ENCODE measurements at places on chromosomes 16 and 17.

DNA sequence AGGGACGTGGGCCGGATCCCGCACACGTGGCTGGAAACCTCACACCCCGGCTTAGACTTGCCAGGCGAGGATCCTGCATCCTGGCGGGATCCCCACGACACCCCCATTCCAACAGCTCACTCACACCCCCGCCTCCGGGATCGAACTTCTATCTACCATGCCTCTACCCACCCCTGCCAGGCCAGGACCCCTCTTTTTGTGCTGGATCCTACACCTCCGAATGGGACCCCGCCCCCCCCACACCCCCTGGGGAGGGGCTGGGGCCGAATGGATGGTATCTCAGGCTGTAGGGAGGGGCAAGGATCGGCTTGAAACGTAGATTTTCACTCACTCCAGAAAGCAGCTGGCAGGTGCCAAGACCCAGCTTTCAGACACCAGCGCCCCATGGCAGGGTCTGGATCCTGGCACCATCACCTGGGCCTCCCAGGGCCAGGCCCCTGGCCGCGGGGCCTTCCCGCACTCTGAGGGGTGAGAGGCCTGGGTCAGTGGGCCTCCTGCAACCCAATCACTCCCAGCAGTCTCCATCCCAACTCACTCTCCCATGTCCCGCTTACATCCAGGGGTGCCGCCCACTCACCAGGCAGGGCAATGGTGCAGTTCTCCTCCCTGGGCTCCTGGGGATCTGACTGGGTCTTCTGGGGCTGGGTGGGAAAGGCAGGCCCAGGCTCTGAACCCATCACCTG lies 6.7 kb downstream of the PRSS36 start:
- no peak for DNase-seq

GRCh38 chr17:42691021-42691545 lies 8.8 kb downstream of the CNTNAP1 start:
- no peak for DNase-seq

- DNase-seq: peak; percentile 82
Measured at GRCh38 chr16:28210979-28211588, 681 bp downstream of the XPO6 start.

DNA sequence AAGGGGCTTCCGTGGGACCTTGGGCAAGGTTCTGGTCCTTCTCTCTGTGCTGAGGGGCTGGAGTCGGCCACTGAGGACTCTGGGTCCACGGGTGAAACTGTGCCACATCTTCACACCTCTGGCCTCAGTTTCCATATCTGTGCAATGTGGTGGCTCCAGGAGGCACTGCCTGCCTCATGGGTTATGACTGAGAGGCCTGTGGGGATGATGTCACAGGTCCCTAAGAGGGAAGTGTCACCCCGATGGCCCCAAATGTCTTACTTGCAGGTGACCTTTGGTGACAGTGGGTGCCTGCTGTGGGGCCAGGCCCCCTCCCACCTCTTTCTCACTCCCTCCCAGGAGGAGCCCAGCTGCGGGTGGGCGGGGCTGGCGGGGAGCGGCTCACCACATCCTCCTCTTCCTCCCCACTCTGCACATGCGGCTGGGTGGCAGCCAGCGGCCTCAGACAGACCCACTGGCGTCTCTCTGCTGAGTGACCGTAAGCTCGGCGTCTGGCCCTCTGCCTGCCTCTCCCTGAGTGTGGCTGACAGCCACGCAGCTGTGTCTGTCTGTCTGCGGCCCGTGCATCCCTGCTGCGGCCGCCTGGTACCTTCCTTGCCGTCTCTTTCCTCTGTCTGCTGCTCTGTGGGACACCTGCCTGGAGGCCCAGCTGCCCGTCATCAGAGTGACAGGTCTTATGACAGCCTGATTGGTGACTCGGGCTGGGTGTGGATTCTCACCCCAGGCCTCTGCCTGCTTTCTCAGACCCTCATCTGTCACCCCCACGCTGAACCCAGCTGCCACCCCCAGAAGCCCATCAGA lies at the start of gene IL21R:
Gene IL21R, plus strand, starts transcription at position 407 of the 801 bp plus-strand sequence. CDS start 27,898 bp downstream, outside the sequence.
- peak; percentile 54 for DNase-seq

DNA sequence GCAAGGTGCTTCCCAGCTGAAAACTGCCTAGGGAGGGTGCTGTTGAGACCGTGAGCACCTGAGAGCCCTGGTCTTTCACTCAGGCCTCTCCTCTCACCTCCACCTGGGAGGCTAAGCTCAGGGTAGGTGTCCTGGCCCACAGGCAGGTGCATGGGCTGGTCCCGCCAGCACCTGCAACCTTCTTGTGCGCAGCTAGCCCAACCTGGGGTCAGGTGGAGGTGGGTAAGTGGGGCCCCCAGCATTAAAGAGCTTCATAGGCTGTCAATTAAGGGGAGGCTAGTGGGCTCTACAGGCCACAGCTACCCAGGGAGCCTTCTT lies 8.7 kb downstream of the ADCY7 start:
- DNase-seq: no peak

- DNase-seq: no peak
Measured at GRCh38 chr16:88390735-88391134, 8.0 kb downstream of the ZNF469 start.

- no peak for DNase-seq
Measured at GRCh38 chr17:77580531-77581270, 377.8 kb upstream of the TNRC6C start.

DNA sequence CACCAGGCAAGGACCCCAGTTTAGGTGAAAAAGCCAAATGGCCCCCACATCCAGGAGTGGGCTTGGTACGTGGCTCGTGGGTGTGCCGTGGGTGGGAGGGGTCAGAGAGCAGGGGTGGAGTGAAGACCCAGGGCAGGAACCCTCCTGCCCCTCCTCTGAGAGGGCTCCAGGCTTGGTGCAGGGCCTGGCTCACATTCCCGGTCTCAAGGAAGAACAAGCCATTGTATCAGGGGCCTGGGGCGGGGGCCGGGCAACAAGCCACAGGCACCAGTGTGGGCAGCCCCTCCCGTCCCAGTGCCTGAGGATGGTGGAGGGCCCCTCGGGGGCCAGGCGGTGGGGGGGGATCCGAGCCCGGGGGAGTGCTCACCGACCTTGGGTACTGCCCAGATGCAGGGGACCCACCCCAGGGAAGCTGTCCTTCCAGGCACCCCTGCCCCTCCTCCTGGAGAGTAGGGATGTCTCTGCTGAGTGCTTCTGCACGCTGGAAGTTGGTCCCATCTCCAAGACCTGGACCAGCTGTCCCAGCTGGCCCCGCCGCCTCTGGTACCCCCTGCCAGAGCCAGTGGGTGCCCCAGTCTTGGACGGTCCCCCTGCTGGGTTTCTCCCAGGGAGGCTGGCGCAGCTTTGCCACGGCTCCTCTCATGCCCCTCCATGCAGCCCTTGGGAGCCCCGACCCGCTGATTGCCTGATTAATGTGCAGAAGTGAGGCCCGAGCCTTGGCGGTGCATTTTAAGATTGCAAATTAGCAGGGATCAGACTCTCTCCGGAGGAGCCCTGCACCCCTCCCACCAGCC lies 83.7 kb downstream of the RTN4RL1 start:
- no peak for DNase-seq

GRCh38 chr17:64147110-64148016 lies 17.4 kb upstream of the ERN1 start:
- DNase-seq: peak; percentile 55

- DNase-seq: no peak
Measured at GRCh38 chr17:42184713-42185620, at the start of gene HCRT. Gene HCRT, minus strand, starts transcription at chr17:42185452. Its CDS starts 87 bp downstream, at chr17:42185365.

DNA sequence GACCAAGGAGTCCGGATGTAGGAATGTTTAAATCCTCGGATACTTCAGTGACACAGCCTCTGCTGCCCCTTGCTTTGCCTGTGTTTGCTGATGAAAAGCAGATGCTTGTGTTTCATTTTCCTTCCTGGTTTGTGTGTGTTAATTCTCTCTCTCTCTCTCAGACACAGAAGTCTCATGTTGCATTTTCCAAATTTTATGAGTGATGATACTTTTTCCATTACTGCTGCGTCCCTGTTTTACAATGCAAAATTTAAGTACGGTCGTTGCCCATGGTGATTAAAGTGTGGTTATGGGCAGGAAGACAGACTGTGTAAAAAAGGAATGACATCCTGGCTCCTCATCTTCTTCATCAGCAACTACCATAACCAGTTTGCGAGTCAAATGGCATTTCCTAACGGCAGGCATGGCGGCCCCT lies 5.7 kb downstream of the RMI2 start:
- no peak for DNase-seq

DNA sequence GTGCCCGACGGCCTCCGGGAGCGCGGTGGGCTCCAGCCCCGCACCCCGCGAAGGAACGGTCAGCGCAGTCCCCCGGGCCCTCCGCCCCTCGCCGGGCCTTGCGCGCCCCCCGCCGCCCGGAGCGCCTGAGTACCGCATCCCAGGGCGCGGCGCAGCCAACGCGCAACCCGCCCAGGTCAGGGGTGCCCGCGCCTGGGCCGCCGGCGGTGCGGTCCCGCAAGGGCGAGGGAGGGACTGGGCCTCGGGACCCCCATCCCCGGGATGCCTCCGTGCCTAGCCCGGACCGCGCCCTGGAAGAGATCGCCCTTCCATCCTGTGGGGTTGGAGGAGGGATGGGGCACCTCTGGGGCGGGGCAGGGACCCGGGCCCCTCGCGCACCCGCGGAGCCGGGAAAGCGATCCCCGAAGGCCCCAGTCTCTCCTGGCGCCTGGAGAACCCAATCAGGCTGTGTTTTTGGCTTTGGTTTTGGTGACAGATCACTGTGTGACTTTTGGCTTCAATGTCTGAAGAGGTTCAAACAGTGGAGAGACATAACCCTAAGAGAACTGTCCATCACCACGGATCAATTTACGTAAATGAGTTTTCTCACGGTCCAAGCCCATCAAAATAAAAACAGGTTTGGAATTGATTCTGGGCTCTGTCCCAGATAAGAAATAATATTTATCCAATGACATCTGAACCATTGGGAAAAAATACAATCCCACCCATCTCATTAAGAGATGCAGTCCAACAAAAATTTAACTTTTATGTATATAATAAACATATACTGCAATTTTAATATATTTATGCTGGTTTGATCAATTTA lies 17.8 kb downstream of the ENPP7 start:
- no peak for DNase-seq

DNA sequence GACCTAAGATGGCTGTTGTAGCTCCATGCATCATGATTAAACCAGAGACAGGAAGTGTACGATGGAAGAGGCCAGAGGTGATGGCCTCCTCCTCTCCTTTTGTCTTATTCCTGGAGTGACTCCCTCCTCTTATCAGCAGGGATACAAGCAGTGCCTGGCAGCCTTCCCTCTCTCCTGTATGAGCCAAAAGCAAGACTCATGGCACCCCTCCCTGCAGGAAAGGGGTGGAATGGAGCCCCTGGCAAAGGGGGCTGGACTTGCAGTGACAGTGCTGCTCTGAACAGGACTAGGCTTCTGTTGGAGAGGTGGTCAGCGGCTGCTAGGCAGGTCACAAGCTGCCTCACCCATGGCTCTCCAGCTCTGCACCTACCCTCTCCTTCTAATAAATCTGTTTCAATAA lies 8.4 kb downstream of the TXNL4B start:
- no peak for DNase-seq

DNA sequence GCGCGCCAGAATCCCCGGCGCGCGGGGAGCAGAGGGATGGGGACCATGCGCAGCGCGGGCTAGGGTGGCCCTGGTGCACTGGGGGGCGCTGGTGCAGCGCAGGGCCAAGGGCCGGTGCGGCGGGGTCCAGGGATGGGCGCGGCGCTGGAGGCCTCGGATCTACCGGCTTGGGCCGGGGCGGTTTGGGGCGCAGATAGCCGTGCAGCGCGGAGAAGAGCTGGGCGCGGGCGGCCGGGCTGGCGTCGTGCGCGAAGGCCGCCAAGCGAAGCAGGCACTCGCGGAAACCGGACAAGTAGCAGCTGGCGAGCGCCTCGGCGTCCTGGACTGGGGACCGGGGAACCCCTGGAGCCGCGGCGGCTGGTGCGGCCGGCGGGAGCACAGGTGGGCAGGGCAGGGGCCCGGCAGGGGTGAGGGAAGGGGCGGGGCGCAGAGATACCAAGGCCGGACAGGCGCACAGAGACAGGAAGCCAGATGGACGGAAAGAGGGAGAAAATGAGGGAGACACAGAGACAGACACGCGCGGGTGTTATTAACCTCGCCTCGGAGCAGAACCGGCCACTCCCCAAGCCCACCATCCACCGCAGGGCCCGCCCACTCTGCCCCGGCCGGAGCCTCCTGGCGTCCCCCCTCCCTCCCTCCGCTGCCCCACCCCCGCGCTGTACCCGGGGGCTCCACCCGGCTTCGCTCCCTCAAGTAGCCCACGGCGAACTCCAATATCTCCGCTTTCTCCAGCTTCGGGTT lies 2.1 kb downstream of the HES7 start:
- DNase-seq: peak; percentile 80

DNA sequence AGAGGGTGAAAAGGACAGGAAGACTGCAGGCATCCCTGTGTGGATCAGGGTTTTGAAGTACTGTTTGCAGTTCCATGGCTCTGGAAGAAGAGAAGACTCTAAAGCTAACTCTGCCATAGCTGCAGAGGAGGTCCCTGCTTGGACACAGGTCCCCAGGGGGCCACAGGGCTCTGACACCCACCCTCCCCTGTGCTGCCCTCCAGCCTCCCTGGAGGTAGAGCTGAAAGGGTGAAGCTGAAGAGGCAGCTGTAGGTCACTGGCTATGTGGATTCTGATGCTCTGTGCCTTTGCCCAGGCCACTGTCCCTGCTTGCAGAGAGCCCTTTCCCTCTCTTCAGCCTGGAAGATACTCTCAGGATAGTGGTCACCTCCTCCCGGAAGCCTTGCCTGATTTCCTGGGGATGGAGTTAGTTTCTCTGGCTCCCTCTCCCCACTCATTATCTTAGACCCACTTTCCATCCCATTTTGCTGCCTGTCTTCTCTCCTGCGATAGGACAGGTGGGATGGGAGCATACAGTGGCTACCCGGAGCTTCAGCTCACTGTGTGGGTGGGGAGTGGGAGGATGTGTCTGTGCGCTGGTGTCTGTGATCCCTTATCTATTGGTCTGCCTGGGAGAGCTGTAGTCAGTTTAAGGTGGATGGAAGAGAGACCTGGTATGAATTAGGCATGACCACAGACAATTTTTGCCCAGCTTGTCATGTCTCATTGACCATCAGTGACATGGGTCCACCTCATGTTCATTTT lies 89.8 kb upstream of the TMEM97 start:
- no peak for DNase-seq

- DNase-seq: no peak
Measured at GRCh38 chr16:29826342-29826695, 6.1 kb downstream of the MVP start.

- DNase-seq: no peak
Measured at GRCh38 chr16:52552643-52553042, 5.7 kb upstream of the TOX3 start.

GRCh38 chr16:47129755-47130435 lies 13.8 kb downstream of the NETO2 start:
- no peak for DNase-seq

DNA sequence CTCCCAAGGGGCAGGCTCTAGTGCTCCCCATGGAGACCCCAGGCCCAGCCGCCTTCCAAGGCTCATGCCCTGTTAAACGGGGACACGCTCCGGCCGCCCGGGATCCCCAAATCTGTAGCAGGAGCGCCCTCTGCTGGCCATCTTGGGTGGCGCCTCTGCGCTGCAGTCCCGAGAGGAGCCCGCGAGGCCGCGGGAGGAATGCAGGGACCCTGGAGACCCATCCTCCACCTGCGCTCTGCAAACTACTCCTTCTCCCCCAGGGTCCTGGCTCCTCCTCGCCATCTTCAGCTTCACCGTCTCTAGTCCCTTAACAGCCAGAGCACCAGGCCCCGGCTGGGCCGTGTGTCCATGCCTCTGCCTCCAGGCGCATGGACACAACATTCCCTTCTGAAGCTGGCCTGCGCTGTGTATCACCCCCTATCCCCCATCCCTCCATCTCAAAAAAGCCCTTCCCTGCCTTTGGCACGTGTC lies 23.6 kb upstream of the KRT17 start:
- peak; percentile 87 for DNase-seq

- peak; percentile 31 for DNase-seq
Measured at GRCh38 chr17:6427279-6427781, 7.6 kb downstream of the AIPL1 start.

Measured in hematopoietic multipotent progenitor cell treated with erythropoietin and hydrocortisone succinate and interleukin-3 and kit ligand, for 6 days (in vitro differentiated cells).